ENCODE measurements at places on chromosomes 4 and X. TPM values are rescaled to one million over a fixed set of nuclear protein-coding genes. Genes with fewer than 3 reads are reported as not detected.

The ADAMTS3 gene
- total RNA-seq, result 3.0 TPM

The HTN1 gene
- under 0.01 TPM for total RNA-seq

GRCh38 chr4:76697129-76697803 is 200.7 kb downstream of the SOWAHB start:
- DNase-seq, result no peak

DNA sequence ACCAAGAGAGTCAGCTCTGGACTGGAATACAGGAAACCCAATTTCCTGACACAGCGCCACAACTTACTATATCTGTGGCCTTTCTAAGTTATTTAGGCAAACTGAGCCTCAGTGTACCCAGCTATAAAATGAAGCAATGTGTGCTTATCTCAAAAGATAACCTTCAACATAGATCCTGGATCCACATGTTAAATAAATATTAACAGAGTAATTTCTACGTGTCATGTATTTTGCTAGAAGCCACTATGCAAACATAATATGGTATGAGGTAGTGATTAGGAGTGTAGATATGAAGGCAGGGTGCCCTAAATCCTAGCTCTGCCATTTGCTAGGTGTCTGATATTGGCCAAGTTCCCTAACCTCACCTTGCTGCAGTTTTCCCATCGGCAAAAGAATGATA is 527.0 kb downstream of the RAB28 start:
- DNase-seq, result no peak

DNA sequence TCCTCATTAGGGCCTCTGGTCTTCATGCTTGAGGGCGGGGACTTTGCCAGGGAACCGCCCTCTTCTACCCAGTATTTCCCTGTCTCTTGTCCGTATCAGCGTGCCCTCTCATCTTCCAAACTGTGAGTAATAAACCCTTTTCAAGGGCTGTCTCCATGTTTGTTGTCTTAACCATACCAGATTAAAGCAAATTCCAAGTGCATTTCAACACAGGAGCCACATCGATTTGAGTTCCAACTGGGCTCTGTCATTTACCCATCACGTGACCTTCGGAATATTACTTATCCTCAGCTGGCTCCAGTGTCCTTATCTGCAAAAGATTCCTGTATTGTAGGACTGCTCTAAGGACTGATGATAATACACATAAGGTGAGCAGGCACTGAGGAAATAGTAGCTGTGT is 6.4 kb upstream of the PHEX start:
- DNase-seq, result no peak

The F9 gene
- not detected for total RNA-seq

DNA sequence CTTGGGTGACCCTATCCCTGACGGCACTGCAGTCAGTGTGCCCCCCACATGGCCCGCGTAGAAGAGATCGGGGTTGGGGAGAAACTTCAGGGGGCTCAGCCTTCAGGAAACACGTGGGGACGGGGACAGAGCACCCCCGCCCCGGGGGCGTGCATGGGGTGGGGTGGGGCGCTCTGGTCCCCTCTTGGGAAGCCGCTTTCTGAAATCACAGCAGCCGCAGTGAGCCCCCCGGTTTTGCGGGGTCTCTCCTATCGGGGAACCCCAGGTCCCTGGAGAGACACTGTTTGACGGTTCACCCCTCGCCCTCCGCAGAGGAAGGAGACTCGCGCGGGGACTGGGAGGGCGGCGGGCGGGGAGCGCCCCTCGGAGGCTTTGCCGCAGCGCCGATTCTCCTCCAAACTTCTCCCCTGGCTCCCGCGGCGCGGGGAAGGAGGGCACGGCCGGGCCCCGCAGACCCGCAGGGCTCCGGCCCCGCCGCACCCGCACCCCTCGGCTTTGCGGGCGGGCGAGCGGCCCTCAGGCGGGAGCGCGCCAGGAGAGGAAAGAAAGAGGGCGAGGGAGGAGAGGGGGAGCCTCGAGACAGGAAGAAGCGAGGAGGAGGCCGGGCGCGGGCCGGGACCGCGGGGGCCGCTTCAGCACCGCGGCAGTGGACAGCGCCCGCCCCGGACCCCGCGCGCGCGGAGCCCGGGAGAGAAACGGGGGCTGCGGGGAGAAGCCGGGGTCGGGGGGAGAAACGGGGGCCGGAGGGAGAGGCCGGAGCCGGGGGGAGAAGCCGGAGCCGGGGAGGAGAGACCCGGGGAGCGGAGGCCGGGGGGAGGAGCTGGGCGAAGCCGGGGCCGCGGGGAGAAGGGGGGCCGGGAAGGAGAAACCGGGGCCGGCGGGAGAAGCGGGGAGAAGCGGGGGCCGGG is 612 bp downstream of the CPLX1 start:
- DNase-seq, result peak; percentile 26

DNA sequence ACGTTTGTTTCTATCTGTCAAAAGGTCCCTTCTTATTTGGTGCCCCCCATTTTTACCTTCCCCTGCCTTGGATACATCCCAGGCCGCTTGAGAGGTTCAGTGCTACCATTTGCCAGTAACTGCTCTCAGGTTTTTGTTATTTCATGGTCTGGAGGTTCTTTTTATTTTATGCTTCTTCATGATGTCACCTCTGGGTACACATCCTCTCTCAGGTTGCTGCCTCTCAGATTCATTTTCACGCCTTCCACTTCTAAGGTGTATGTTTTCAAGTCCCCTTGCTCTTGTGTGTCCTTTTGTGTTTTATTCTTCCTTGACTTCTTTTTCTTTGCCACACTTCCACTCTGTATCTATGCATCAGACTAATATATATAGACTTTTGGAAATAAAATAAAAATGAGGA is 640.1 kb upstream of the AADAT start:
- DNase-seq, result no peak

The TGIF2LX gene
- total RNA-seq, result not detected

The TCEAL1 gene
- total RNA-seq, result 30.9 TPM

- peak; percentile 77 for DNase-seq
Measured at GRCh38 chr4:127400731-127401346, 231.9 kb upstream of the INTU start.

- no peak for DNase-seq
Measured at GRCh38 chr4:185071236-185071811, 53.0 kb downstream of the HELT start.

The SLC16A2 gene
- total RNA-seq, result 10.6 TPM

GRCh38 chrX:79623098-79623762 is 256.1 kb upstream of the ITM2A start:
- DNase-seq, result no peak

The SLC25A4 gene
- total RNA-seq, result 8.4 TPM

- DNase-seq, result peak; percentile 45
Measured at GRCh38 chr4:185811509-185812364, at the start of gene SORBS2. Gene SORBS2 (minus strand): TSS chr4:185812194. CDS start chr4:185690571, 121,623 bp downstream.

The GIMD1 gene
- not detected for total RNA-seq

DNA sequence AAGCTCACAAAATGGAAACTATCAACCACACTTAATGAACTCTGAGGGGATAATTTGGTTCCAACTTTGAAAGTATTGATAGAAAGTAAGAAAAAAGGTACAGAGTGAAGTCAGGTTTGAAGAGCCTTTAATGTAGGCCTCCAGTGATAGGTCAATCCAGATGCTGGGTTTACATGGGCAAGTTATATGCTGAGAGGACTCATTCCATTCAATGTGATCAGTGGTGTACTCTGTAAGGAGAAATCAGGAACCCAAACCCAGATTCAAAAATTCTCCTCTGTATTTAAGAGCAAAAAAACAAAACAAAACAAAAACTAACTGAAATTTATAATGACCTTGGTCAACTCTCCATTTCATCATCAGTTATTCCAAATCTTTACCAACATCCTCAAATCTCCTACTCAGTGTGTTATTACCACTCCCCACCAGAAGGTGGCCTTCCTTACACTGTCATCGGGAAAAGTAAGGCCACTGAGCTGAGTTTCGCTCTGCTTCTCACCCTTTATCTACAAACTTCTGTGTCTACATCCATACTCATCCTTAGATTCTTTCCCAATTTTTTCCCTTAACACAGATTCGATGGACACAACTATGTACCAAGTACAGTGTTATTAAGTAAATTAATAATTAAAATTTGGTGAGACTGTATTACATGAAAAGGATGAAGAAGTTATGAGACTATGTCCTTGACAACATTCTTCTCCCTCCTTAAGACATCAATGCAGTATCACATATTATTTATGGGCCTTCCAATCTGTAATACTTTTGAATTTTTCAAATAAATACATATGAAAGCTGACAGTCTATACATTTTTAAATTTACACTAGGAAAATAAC is 88.3 kb downstream of the ZAR1 start:
- DNase-seq, result peak; percentile 78

- peak; percentile 92 for DNase-seq
Measured at GRCh38 chr4:8191136-8191747, 7.8 kb upstream of the SH3TC1 start.

The ASB11 gene
- not detected for total RNA-seq

The CLTRN gene
- under 0.01 TPM for total RNA-seq

DNA sequence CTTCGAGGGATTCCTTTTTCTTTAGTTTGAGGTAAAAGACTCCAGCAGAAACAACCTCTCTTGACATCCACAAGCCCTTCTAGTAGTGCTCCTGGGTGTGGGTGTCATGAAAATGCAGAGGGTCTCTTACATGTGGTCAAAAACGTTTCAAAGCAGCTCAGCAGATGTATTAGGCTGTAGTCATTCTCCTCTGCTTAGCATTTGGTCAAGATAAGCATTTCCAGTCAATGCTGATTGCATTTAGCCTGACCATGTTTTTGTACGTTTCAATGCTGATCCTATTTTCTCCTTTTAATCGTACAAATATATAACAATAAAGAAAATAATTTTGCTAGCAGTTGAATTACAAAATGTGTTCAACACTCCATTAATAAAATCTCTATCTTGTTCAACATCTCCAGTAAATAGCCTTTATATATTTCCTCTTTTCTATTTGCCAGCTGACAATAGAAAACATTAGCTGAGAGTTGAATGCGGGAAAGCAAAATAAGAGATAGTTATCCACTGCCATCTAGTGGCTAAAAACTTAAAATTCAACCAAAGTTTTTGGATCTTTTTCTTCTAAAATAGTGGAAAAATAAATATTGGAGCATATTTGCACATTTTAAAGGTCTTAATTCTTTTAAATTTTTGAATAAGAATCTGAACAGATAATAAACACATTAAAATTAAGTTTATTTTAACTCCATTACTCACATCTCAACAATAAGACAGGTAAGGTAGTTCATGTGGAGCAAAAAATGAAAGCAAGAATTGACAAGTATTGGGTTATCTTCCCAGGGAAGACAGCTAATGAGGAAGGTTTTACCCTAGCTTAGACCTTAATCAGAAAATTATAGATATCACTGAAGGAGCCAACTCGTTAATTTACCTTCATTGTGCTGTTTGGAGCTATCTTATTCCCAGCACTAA is 15.2 kb upstream of the PACRGL start:
- DNase-seq, result peak; percentile 33

DNA sequence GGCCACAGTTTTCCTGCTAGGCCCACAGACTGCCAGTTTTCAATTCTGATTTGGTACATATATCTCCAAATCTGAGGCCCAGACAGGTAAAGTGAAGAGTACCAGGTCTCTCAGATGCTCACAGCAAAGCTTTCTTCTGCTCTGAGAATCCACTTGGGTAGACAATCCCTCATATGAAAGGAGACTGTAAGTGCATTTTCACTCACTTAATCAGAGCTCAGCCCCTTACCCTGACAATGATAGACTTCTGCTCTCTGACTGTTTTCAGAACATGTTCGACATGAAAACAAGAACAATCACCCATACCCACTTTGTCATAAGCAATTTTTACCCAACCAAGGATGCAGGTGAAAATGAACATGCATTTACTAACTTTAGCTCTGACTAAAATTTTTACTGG is 7.1 kb downstream of the GPRIN3 start:
- no peak for DNase-seq

The KLHL4 gene
- 0.97 TPM for total RNA-seq

GRCh38 chr4:35541146-35541887 is 703.0 kb downstream of the ARAP2 start:
- no peak for DNase-seq

The THAP9 gene
- 3.9 TPM for total RNA-seq

The SLC6A14 gene
- not detected for total RNA-seq

The TRIML2 gene
- not detected for total RNA-seq

DNA sequence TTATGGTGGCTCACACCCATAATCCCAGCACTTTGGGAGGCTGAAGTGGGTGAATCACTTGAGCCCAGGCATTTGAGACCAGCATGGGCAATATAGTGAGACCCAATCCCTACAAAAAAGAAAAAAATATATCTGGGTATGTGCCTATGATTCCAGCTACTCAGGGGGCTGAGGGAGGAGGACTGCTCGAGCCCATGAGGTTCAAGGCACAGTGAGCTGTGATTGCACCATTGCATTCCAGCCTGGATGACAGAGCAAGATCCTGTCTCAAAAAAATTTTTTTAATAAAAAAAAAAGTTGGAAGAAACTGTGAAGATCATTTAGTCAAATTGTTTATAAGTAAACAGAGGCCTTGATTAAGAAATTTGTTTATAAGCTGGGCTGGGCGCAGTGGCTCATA is 39.7 kb downstream of the KLHL8 start:
- DNase-seq, result no peak

The AKAP17A gene
- 23.2 TPM for total RNA-seq

DNA sequence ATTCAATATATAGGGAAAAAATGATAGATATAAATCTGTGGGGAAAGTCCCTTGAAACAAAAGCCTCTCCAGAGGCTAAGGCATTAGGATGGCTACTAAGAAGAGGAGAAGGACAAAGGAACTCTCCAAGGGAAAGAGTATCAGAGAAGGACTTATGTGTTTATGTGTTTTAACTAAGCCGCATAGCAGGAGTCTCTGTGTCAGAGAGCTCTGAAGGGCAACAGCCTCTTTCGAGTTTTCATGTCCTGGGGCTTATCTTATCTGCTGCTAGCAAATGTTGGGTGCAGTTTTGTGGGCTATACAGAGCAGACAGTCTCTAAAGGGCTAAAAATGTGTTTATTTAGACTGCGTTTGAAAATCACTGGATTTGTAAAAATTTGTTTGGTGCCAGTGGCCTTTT is 1145.6 kb upstream of the DIAPH2 start:
- no peak for DNase-seq

The CABS1 gene
- not detected for total RNA-seq

- no peak for DNase-seq
Measured at GRCh38 chr4:149741186-149741831, 74.3 kb downstream of the IQCM start.

The NUDT11 gene
- 12.1 TPM for total RNA-seq

DNA sequence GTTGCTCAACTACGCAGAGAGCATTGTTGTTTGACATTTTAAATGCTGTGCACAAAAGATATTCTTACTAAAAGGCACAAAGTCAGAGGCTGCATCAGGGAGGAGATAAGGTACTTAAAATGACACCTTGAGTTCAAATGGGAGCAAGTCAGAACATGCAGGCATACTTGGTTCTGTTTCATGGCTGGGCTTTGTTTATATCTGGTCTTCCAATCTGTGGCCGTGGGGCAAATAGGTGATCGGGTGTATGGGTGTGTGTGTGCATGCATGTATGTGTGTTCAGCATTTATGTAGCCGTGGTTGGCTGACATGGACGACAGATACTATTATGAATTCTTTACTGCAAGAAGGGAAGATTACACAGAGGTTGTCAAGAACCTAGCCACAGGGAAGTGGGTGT is 106.1 kb downstream of the RASL11B start:
- no peak for DNase-seq
